G401 (cell line): ENCODE measurements at places on chromosomes 6 and 20. TPM values are rescaled to one million over a fixed set of nuclear protein-coding genes. Genes with fewer than 3 reads are reported as not detected.

PRDM13 gene
- 0.06 and 0.34 TPM in 2 replicates for total RNA-seq

- DNase-seq: no peak
Observed at GRCh38 chr6:159606786-159607185, 86.3 kb downstream of the SOD2 start.

DNA sequence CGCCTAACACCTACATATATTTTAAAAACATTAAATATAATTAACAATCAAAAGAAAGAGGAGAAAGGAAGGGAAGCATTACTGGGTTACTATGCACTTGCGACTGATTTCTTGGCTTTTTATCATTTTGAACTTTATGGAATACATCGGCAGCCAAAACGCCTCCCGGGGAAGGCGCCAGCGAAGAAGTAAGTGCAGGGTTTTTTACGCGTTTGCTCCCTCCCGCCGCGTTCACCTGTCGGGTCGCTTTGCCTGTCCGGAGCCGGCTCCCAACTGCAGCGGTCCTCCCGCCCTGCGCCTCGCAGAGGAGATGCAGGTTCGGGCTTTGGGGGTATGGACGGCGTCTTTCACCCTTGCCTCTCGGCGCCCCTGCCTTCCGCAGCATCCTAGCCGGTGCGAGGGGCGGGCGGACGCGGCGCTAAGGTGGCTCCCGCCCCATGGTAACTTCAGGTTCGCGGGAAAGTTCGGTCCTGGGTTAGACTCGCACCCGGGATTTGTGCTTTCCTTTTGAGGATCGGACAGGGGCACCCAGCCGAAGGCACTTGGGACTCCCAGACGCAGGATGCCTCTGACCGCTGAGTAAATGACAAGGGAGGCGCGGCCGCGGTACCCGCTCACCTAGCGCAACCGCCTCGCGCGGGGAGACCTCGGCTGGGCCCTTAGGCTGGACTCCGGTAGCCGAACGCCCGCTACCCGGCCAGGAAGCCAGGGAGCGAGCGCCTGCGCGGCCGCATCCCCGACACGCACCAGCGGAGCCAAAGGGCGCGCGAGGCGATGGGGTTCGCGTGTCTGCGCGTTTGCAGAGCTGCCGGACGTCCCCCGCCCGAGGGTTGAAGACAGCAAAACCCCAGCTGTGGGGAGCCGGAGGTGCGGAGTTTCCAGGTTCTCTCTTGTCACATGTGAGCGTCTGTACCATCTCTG, 891 bp downstream of the RSPO3 start:
- DNase-seq: peak; percentile 52

- DNase-seq: no peak
Observed at GRCh38 chr6:131854803-131855202, 47.0 kb downstream of the ENPP1 start.

DNA sequence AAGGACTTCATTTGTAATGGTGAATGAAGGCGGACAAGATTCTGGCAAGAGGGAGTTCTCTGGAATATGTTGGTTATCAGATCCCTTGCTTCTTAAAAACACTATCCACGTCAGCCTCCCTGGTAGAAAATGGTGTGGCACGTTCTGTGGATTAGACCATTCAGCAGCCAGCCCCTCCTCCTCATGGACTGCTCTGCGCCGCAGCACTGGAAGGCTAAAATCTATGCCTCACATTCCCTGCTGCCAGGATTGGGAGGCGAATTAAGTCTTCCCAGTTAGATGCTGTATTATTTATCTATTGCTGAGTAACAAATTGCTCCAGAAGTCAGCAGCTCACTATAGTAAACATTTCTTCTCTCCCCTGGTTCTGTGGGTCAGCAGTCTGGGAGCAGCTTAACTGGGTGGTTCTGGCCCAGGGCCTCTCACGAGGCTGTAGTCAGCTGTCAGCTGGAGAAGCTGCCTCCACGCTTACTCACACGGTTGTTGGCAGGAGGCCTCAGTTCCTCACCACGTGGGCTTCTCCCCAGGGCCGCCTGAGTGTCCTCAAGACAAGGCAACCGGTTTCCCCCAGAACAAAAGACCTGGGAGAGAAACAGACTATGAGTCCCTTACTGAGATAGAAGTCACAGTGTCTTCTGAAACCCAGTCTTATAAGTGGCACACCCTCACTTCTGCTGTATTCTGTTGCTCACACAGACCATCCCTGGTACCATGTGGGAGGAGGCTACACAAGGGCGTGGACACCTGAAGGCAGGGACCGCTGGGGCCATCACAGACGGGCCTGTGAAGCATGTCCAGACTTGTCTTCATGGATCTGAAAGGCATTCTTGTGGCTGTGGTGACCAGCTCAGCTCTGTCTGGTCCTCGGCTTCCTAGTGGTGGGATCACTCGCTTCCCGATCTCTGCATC, 101.0 kb downstream of the NRN1 start:
- peak; percentile 2 for DNase-seq

DNA sequence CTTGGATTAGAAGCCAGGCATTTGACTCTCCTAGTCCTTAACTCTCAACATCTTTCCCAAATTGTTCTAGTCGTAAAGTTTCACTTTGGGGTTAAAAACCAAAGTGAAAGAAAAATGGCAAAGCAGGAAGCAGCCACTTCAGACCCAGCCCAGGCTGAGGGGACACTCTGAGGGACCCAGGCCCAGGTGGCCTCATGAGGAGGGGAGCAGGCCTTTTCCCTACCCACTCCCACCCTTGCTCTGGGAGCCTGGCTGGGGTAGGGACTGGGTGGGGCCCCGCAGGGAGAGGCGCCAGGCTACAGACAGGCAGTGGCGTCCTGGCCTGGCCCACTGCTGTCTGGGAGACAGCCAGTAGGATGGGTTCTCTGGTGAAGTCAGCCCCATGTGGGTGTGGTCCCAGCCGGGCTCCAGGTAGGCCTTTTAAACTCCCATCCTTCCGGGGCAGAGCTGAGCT, 68.7 kb upstream of the MYL9 start:
- no peak for DNase-seq

DNA sequence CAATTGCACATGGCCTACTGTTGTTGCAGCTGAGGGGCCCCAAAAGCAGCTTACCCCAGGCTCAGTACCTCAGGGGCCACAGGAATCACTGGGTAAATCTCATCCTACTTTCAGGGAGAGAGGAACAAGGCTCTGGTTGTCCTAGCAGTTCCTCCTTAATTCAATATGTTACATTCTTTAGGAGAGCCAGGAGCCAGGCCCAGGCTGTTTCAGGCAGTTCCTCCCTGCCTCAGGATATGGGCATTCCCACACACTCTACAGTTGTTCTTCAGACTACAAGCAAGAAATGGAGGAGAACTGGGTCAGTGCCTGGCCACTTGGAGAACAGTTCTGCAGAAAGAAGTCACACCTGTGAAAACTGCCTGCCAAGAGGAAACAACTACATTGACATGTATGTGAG, 9.6 kb upstream of the BTN3A2 start:
- no peak for DNase-seq

TFAP2B gene
- not detected in 2 replicates for total RNA-seq

EYS gene
- not detected in 2 replicates for total RNA-seq

- DNase-seq: no peak
Observed at GRCh38 chr6:132052096-132052495, 100.9 kb upstream of the CCN2 start.

SRMS gene
- total RNA-seq: not detected in 2 replicates

POM121L2 gene
- not detected in 2 replicates for total RNA-seq

GRCh38 chr6:18016133-18016532, 28.7 kb upstream of the KIF13A start:
- DNase-seq: no peak

DNA sequence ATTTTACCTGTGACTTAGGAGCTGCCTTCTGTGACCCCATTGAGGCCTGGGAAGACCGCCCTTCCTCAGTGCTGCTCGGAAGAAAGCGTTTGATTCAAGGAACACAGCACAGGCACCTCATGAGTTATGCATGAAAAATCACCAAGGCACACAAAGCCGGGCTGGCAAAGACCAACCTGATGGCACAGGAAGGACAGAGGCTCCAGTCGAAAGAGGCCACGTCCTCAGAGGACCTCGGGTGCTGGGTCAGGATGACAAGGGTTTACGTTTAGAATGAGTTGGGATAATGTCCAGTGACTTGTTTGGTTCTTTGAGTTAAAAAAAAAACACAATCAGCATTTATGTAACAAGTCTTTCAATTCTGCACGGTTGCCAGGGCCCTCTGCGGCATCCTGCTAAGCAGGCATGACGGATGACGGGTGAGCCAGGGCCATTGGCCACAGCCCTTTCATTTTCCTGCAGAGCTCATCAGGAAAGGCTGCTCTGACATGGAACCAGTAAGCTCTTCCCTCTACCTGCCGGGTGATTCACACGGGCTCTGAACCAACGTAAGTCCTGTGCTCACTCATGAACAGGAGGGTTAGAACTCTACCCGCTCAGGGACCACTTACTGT, 112.8 kb downstream of the DACT2 start:
- peak; percentile 52 for DNase-seq

C4B gene
- 0.78 and 0.86 TPM in 2 replicates for total RNA-seq

ELOVL2 gene
- total RNA-seq: 4.6 and 6.6 TPM in 2 replicates

SH3BGRL2 gene
- 26.0 and 40.8 TPM in 2 replicates for total RNA-seq

DNA sequence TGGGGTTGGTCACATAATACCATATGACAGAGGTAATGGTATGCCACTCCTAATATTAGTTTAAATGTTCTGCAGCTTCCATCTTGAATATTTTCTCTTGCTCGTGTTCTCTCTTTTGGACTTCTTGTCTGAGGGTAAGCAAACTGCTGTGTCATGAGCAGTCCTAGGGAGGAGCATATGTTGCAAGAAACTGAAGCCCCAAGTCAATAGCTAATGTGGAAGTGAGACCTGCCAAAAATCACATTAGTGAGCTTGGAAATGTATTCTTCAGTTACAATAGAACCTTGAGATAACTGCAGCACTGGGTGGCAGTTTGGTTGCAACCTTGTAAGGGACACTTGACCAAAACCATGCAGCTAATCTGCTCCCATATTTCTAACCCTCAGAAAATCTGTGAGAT, 178.2 kb upstream of the IMPG1 start:
- no peak for DNase-seq

TSHZ2 gene
- total RNA-seq: not detected in 2 replicates

DNA sequence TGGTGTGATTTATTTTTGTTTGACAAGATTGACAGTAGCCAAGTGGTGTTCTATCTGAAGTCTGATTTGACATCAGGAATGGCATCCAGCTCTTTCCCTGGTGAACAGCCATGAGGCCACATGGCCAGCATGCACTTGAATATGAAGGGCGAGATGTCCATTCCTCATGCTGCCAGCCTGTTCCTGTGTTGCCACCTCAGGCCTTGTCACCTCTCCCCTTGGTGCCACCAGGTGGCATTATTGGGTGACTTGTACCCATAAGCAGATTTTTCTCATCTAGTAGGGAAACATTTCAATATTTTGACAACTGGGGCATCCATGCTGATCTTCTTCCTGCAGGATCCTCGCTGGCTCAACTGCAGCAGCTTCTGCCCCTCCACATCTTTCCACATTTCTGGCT, 199.1 kb downstream of the ERMARD start:
- DNase-seq: peak; percentile 55

TCF21 gene
- total RNA-seq: not detected in 2 replicates

DNA sequence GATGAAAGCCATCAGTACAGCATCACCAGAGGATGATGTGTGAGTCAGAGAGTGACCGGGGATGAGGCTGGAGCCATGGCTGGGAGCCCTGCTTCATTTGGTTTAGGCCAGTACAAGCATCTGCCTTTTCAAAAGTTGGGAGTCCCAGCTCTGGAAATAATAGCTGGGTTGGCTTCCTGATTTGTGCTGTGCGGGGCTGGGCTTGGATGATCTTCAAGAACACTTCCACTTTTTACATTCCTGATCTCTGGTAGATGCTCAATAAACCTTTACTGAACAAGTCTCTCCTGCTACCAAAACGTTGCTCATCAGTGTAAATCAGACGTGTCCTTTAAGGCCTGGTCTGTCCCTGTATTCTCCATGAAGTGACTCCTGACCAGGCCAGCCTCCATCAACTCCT, 44.1 kb upstream of the ADGRF4 start:
- no peak for DNase-seq

FIG4 gene
- total RNA-seq: 14.0 and 27.5 TPM in 2 replicates

- peak; percentile 62 for DNase-seq
Observed at GRCh38 chr20:63858393-63859165, 2.7 kb upstream of the ABHD16B start.

TTLL9 gene
- total RNA-seq: 2.0 TPM in 1 of 2 replicates, not detected in the other

- DNase-seq: no peak
Observed at GRCh38 chr6:82183642-82184282, 63.8 kb downstream of the IBTK start.

- DNase-seq: no peak
Observed at GRCh38 chr6:158639056-158639455, 5.5 kb downstream of the DYNLT1 start.

GRCh38 chr6:124658053-124658452, 304.2 kb upstream of the RNF217 start:
- DNase-seq: peak; percentile 54

ANGPT4 gene
- not detected in 2 replicates for total RNA-seq

DNA sequence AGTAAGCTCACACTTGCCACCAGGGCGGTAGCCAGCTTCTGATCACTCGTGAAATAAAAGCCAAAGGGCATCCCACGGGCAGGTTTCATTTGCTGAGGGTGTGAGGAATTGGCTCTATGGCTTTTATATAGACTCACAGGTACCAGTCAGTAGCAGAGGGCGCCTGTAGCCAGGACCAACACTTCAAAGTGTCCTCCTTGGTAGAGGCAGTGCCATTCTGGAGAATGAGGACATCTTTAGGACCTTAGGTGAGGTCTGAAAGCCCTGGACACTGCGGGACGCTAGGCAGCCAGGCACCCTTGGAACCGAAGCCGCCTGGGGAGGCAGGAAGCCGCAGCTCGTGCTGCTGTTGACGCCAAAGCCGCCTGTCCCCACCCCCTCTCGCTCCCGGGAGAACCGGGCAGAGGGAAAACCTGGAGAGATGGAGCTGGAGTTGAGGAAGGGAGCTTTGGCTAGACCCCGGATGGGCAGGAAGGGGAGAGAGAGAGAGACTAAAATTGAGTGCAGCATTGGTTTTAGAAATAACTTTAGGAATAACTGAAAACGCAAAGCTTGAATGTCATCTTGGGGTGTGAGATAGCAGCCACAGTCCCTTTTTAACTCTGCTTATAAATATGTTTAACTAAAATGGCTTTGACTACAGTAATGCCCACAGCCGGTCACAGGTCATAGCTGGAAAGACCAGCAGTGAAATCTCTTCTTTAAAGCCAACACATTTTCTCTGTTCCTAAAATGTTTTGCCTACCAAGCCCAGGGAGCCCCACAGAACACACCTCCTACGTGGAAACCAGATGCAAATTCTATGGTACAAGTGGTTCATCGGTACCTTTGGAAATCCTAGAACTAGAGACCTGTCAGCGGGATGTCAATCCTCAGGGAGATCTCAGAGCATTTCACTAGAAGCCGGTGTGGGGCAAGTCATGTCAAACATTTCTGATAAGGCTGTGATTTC, 128.5 kb upstream of the CDYL start:
- DNase-seq: peak; percentile 20

SLC32A1 gene
- not detected in 2 replicates for total RNA-seq

HLA-DPB1 gene
- not detected in 2 replicates for total RNA-seq

- DNase-seq: no peak
Observed at GRCh38 chr6:116507324-116507723, 4.1 kb upstream of the CALHM5 start.

ECT2L gene
- not detected in 2 replicates for total RNA-seq

DNA sequence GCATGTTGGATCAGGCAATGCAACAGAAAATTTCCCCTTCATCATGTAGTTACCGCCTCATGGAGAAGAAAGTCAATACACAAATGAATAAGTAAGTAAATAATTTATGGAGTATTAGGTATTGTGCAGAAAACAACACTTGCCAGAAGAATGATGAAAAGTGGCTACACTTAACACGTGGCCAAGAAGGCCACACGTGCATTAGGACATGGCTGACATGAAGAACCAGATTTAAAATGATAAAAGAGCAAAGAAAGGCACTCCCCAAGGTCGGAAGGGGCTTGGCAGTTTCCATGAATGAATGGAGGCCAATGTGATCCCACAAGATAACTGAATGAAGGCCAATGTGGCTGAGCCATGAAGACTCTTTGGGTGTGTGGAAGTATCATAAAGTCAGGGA, 447.2 kb downstream of the DOK5 start:
- DNase-seq: no peak
